Breast epithelium (tissue), 4 donors: ENCODE measurements at places on chromosomes 11 and 22.

- DNase-seq = no peak
Observed at GRCh38 chr11:1887451-1888346, 4.0 kb downstream of the PRR33 start.

DNA sequence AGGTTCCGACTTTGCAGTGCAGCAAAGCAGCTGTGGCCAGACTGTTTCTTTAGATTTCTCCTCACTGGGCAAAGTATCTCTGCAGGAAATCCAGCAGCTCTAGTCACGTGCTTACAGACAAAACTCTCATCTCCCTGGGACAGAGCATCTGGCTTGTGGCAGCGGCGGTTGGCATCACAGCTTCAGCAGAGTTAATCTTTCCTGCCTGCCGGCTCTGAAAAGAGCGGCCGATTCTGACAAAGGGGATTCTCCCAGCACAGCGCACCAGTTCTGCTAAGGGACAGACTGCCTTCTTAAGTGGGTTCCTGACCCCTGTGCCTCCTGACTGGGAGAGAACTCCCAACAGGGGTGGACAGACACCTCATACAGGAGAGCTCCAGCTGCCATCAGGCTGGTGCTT is 1357.3 kb upstream of the TENM4 start:
- DNase-seq = no peak

GRCh38 chr22:36379593-36380361 is 8.0 kb downstream of the MYH9 start:
- DNase-seq = peak; percentile 27

DNA sequence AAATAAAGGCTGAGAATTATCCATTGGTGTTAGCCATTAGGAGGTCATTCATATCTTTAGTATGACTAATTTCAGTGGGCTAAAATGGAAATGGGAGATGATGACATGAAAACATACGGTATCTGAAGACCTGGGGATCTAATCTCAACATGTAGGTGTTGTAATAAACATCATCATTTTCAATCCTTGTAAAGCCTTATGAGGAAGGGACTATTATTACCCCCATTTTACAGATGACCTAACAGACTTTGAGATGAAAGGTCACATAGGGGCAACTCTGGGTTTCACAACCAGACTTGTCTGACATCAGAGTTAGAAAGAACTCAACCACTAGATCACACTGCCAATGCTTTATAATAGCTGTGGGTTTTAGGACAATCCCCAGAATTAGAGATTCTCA is 34.8 kb upstream of the TMEM135 start:
- DNase-seq = no peak

DNA sequence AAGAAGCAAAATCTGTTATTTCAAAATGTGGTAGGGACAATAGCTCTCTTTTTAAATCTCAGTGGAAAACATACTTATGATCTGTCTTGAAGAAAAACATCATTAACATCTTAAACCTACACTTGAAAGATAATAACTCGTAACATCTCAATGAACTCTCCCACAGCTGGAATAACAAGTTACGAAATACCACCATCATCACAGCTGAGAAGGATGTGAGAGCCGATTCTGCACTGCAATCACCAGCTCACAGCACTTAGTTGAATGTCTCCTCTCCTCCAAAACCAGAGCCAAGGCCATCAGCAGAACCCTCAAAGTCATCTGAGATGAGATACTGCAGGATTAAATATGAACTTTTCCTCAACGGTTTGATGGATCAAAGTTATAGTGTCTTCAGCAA is 124.3 kb downstream of the ARHGAP20 start:
- DNase-seq = no peak

DNA sequence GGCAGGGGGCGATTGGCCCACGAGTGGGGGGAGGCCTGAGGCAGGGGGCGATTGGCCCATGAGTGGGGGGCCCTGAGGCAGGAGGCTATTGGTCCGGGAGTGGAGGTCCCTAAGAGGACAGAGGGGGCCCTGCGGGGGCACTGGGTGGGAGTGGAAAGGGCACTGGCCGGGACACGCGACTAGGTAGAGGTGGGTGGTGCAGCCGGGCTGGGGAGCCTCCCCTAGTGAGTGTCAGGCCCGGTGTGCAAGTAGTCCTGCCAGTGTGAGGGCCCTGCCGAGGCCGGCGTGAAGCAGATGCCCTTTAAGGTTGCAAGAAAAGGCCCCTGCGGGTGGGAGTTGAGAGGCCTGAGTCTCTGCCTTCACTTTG is 909 bp upstream of the BRD1 start:
- DNase-seq = no peak

DNA sequence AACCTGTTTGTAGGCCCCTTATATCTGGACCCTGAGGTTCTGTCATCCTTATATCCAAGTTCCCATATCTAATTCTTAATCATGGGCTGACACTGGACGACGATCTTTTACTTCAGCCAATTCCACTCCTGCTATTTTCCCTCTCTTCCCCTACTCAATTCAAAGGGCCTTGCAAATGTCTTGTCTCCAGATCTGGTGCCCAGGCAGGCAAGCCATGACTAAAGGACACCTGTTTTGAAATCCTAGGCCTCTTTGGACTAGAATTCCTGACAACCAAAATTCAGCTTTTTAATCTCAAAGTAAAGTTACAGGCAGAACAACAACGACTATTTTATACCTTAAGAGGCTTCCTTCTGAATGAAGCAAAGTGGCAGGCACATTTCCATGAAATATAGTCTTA is 963.4 kb downstream of the DLG2 start:
- no peak for DNase-seq

- no peak for DNase-seq
Observed at GRCh38 chr11:65504674-65505465, 6.0 kb downstream of the MALAT1 start.

GRCh38 chr11:128467610-128468041 is 119.7 kb downstream of the ETS1 start:
- no peak for DNase-seq

DNA sequence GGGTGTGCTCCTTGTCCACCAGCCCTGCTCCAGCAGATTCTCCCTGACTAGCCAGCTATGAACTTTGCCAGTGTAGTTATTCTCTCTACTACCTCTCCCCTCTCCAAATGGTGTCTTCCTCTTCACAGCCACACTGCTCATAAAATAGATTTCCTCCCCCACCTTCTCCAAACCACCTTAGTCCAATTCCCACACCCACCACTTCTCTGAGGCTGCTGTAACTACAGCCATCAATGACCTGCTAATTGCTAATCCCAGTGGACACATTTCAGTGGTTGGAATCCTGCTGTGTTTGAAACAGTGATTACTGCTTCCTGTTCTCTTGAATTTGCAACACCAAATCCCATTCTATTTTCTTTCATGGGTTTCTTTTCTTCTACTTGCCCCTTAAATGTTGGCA is 23.4 kb downstream of the SYT9 start:
- no peak for DNase-seq

DNA sequence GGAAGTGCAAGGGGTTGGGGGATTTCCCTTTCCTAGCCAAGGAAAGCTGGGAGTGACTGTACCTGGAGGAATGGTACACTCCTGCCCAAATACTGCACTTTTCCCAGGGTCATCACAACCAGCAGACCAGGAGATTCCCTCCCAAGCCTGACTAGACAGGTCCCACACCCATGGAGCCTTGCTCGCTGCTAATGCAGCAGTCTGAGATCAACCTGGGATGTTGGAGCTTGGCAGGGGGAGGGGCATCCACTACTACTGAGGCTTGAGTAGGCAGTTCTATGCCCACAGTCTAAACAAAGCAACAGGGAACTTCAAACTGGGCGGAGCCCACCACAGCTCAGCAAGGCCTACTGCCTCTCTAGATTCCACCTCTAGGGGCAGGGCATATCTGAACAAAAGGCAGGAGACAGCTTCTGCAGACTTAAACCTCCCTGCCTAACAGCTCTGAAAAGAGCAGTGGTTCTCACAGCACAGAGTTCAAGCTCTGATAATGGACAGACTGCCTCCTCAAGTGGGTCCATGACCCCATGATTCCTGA is 58.5 kb downstream of the SLC22A9 start:
- DNase-seq = no peak

GRCh38 chr11:90426442-90426841 is 203.6 kb upstream of the CHORDC1 start:
- no peak for DNase-seq

DNA sequence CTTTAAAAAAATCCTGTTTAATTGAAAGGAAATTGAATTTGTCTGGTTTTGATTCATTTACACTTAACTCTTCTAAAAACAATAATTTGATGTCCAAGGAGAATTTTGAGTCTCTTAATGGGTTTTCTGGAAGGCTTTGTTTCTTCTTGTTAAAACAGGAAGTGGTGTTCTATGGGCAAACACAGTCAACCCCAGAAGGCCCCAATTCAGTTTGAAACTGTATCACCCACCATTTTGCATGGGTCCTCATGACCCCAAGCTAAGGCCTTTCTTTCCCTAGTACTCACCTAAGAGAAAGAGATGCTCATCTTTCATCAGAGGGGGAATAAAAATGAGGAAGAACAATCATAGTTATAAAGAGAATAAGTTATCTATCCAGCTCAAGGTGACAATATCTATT is 10.6 kb downstream of the FLI1 start:
- DNase-seq = no peak

DNA sequence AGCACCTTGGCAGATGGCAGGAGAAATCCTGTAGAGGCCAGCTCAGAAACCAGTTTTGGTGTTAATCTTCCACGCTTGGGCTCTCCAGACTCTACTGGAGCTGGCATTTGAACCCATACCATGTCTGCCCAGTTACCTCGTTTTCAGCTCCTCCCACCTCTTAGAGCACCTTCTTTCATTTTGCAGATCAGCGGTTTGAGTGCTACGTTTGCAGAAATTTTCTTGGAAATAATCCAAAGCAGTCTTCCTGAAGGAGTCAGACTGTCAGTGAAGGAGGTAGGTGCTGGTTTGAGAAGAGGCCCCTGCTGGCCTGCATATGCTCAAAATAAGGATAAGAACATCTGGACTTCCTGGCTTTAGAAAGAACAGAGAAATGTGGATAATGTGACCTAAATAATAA is 13.7 kb downstream of the COA4 start:
- DNase-seq = no peak

DNA sequence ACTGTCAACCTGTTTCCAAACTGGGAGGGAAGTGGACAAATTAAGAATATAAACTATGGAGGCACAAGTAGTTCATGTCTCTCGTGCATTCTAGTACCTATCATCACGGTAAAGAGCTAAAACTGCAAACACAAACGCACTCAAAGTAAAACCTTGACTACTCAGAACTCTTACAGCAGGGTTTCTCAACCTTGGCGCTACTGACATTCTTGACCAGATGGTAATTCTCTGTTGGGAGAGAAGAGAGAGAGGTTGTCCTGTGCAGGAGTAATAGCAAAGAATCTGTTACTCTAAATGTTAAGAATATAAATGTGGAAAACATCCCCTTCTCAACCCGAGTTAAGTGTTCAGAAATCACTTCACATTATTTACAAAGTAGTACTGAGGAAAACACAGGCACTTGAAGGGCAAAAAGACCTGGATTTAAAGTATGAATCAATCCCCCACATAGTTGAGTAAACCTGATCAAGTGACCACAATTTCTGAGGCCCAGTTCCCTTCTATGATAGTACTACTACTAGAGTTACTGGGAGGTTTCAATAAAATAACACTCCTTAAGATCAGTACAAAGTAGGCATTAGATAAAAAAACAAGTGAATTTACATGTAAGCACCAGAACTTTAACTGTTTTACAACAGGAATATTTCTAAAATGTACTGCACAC is 73.1 kb upstream of the ARHGAP32 start:
- no peak for DNase-seq

- DNase-seq = no peak
Observed at GRCh38 chr22:26889802-26890201, 232.4 kb downstream of the MIAT start.

GRCh38 chr11:130485983-130486382 is 37.5 kb downstream of the ADAMTS15 start:
- no peak for DNase-seq

DNA sequence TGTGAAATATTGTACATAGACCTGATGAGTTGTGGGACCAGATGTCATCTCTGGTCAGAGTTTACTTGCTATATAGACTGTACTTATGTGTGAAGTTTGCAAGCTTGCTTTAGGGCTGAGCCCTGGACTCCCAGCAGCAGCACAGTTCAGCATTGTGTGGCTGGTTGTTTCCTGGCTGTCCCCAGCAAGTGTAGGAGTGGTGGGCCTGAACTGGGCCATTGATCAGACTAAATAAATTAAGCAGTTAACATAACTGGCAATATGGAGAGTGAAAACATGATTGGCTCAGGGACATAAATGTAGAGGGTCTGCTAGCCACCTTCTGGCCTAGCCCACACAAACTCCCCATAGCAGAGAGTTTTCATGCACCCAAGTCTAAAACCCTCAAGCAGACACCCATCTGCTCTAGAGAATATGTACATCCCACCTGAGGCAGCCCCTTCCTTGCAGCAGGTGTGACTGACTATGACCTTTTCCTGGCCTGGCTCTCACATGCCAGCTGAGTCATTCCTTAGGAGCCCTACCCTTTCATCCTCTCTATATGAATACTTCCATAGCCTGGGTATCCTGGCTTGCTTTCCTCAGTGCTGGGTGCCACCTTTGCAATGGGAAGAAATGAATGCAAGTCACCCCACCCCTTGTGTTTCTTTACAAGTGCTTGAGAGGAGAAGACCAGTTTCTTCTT is 12.3 kb downstream of the PIK3IP1 start:
- DNase-seq = no peak

DNA sequence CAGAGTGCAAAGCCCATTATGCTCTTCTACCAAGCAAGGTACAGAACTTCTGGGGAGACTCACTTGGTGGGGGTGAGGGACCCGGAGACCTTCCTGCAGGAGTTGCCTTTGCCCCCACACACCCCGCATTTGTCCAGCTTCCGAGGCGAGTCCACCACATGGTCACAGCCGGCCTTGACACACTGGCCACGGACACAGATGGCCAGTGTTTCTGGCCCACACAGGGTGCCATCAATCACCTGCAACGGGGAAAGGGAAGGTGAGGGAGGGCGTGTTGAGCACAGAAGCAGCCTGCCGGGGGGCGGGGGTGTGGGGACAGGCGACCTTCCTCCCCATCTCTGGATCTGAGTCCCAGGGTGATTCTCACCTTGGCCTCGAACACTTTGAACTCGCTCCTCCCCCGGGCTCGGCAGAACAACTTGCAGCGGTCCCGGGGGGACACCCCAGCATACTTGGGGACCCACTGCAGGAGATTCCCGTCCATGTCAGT is 20.0 kb downstream of the ADAMTS8 start:
- no peak for DNase-seq

GRCh38 chr11:12724301-12725054 is 50.3 kb downstream of the TEAD1 start:
- DNase-seq = peak; percentile 80

- DNase-seq = no peak
Observed at GRCh38 chr11:132158091-132158490, 787.7 kb downstream of the NTM start.

- DNase-seq = peak; percentile 31
Observed at GRCh38 chr22:24060375-24060788, 49.3 kb downstream of the CABIN1 start.

DNA sequence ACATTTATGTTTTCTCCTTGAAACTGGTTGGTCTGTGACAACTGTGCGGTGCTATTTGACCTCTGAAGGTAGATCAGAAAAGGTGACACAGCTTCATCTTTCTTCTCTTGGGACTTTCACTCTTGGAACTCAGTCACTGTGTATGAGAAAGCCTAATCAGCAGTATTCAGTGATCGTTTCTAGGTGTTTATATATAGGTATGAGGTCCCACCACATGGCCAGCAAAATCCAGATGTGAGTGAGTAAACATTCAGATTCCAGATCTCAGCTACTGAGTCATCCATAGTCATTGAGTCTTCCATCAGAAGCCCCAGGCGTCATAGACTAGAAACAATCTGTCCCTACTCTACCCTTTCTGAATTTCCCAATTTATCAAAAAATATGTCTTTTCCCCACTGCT is 117.3 kb upstream of the CTSC start:
- no peak for DNase-seq
